ENCODE measurements at places on chromosomes 12 and 14. TPM values are rescaled to one million over a fixed set of nuclear protein-coding genes. Genes with fewer than 3 reads are reported as not detected.

GRCh38 chr12:15787778-15788177 lies 1.4 kb downstream of the EPS8 start:
- no peak for DNase-seq

DNA sequence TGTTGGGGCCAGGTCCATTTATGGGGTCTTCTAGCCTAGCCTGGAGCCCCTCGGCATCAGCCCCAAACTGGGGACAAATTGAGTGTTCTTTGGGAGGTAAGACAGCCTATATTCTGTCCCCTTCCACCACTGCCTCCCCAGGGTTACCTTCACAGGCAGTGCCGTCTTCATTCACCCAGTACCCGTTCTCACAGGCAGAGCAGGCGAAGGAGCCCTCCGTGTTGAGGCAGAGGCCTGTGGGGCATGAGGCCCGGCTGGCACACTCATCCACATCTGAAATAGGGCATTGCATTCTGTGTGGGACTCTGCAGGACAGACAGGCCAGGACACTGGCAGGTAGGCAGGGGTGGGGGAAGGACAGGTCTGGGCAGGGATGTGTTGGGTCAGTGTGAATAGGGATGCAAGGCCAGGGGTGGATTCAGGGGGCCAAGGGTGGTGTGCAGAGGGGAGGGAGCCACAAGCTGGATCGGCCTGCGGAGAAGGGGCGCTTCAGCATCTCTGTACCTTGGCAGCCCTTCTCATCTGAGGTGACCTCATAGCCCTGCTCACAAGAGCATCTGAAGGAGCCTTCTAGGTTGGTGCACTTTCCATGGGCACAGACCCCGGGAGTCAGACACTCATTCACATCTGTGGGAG lies 16.1 kb downstream of the ISCA2 start:
- no peak for DNase-seq

GRCh38 chr14:61710853-61711817 lies 15.8 kb downstream of the HIF1A start:
- DNase-seq = no peak

GRCh38 chr14:37437490-37437889 lies 157.6 kb downstream of the FOXA1 start:
- DNase-seq = no peak

DNA sequence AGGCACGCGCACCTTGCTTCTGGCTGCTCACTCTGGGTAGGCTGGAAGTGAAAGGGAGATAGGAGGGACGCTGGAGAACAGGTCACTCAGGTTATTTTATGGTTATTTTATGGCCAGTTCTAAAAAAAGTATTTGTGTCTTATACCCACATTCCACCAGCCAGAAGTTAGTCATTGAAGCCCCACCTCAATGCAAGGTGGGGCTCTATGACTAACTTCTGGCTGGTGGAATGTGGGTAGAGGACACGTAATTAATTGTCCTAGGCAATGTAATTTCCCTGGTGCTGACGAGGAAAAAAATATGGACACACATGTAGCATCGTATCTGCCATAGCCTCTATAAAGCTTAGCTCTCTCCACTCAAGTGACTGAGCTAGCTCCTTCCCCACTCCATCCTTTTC lies 104.9 kb downstream of the PDZRN4 start:
- no peak for DNase-seq

DNA sequence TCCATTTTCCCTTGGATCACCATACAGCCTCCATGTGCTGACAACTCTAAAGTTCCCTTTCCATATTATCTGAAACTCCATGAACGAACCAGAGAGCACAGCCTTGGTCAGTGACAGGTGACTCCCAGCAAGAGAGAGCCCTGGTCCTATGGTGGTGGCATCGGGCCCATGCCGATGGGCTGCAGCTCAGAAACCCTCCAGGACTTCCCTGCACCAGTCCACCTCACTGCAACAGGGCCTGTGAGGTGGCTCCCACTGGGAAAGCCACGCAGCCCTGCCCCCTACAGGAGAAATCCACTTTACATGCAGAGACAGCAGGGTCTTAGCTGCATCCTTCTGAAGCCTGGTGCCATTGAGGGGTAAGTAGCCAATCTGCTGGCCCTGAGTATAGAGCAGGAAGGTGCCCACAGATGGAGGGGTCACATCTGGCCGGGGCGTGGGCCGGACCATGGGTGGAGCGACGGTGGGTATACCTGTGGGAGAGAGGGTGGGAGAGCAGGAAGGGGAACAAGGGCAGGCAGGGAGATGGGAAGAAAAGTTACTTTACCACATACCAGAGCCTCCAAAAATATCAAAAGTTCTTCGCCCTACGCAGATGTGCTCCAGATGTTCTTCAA lies 24.7 kb downstream of the RTRAF start:
- DNase-seq = peak; percentile 20

MORN3 gene
- 0.28 TPM for polyA plus RNA-seq

GRCh38 chr14:96017882-96018281 lies 21.3 kb upstream of the C14orf132 start:
- no peak for DNase-seq

- no peak for DNase-seq
Measured at GRCh38 chr14:101492716-101493115, 68.6 kb upstream of the DIO3 start.

CCDC177 gene
- polyA plus RNA-seq = not detected

GRCh38 chr14:33134162-33134561 lies 195.5 kb downstream of the NPAS3 start:
- no peak for DNase-seq

CACNA2D4 gene
- polyA plus RNA-seq = not detected

GRCh38 chr12:62716866-62717525 lies 218.0 kb downstream of the PPM1H start:
- DNase-seq = peak; percentile 93

C12orf54 gene
- polyA plus RNA-seq = not detected

DNA sequence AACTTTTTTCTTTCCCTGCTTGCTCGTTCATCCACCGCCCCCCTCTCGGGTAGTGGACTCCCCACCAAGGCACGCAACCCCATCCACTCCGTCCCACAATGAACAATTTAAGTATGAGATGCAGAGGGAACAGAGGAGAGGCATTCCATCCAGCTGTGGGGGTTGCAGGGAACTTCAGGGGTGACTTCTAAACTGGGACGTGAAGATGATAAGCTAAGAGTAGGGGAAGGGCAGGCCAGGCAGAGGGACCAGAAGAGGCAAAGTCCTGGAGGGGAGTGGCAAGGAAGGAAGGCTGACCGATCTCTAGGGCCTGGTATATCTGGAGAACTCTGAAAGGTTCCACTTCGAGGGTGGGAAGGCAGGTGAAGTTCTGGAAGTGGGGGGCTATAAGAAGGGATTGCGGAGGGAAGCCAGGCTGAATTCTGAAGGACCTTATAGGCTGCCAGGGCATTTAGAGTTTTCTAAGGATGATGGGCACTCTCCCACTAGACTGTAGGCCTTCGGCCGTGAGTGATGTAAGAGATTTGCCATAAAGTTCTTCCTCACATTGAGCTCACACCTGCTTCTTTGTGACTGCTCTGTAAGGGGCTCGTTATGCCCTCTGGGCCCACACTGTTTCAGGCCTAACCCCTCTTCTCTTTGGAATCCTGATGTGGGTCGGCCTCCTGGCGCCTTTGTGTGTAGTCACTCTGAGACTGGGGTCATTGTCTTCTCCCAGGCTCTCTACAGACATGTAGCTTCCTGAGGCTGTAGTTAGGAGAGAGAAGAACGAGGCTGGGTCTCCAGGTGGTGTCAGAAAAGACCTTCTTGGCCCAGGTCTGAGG lies 12.1 kb downstream of the NFATC4 start:
- no peak for DNase-seq

DNA sequence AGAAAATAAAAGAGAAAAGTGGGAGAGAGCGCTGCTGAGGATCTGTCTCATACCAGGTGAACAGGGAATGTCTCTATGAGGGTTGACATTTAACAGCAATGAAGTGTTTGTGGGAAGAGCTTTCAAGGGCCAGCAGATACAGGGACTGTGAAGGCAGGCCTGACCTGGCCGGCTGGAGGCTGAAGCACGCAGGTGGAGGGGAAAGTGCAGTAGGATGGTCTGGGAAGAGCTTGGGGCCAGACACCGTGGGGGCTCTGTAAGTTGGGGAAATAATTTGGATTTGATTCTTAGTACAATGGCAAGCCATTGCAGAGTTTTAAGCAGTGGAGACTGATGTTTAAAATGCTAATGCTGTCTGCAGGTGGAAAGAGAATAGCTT lies 23.8 kb upstream of the DHRS2 start:
- no peak for DNase-seq

NXPH4 gene
- 3.5 TPM for polyA plus RNA-seq

- no peak for DNase-seq
Measured at GRCh38 chr12:89215196-89215595, 137.1 kb downstream of the DUSP6 start.

- DNase-seq = no peak
Measured at GRCh38 chr12:77392467-77393088, 327.2 kb upstream of the E2F7 start.

GRCh38 chr14:105944632-105945610 lies 418.5 kb downstream of the TMEM121 start:
- peak; percentile 70 for DNase-seq

GRCh38 chr12:114931025-114931424 lies 247.1 kb upstream of the TBX3 start:
- no peak for DNase-seq

HOXC6 gene
- polyA plus RNA-seq = 6.0 TPM

FOXN4 gene
- polyA plus RNA-seq = 0.07 TPM

DNA sequence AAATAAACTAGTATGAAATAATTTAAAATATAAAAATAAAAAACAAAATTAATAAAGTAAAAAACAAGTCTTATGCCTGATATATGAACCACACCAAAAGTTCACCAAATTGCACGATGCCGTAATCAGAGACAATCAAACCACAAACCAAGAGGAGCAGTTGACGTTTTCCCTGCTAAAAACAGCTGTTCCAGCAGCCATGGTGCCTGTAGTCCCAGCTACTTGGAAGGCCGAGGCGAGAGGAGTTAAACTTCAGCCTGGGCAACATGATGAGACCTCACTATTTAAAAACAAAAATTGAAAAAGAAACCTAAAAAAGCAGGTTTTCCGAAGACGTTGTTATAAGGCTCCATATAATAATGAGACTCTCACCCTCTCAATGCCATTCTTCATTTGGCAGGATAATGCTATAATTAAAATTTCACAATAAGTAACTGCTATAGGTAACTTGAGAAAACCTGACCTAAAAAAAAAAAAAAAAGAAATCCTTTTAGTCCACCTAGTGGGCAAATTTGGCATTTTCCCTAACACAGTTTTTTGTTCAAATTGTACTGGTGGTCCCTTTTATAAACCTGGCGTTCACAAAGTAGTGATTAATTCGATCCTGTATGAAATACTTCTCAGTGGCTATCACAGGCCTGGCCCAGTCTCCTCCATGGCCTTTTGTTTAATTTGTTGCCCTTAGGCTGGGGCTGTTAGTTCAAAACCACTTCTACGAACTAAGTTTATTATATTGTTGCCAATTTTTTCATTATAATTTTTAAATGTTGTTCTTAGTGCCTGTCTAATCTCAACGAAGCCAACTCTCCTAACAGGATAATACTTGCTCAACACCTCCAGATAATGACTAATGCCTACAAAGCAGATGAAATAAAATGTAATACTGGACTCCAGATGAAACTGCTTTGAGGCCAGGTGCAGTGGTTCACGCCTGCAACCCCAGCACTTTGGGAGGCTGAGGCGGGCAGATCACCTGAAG lies 62.1 kb downstream of the TNFAIP2 start:
- peak; percentile 54 for DNase-seq

DNA sequence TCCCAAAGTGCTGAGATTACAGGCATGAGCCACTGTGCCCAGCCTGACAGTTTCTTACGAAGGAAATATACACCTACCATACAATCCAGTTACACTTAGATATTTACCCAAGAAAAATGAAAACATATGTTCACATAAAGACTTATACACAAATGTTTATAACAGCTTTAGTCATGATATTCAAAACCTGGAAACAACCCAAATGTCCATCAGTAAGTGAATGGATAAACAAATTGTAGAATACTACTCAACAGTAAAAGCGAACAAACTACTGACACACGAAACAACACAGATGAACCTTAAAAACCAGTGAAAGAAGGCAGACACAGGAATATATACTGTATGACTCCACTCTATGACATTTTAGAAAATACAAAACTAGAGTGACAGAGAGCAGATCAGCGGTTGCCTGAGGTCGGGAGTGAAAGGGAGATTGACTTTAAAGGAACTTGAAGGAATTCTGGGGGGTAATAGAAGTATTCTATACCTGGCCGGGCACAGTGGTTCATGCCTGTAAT lies 83.6 kb downstream of the SPRING1 start:
- no peak for DNase-seq

GRCh38 chr12:106179086-106179485 lies 40.3 kb upstream of the NUAK1 start:
- no peak for DNase-seq

DNA sequence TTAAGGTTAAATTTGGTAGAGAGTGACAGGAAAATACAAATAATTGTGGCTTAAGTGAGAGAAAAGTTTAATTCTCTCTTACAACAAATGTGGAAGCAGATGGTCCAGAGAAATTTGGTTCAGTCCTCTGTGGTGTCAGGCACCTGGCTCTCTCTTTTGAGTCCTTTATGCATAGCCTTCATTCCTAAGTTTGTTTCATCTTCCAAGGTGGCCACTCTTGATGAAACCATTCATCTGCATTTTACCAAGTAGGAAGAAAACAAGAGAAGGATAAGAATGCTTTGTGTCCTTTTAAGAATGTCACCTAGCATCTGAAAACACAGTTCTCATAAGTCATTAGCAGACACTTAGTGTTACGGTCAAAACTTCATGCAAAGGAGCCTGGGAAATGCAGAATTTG lies 442.5 kb downstream of the CCER1 start:
- DNase-seq = no peak

TBX5 gene
- polyA plus RNA-seq = not detected

PDZRN4 gene
- polyA plus RNA-seq = not detected

GRCh38 chr12:116547955-116548501 lies 11.2 kb upstream of the MAP1LC3B2 start:
- DNase-seq = no peak

OR4E2 gene
- polyA plus RNA-seq = not detected

DNA sequence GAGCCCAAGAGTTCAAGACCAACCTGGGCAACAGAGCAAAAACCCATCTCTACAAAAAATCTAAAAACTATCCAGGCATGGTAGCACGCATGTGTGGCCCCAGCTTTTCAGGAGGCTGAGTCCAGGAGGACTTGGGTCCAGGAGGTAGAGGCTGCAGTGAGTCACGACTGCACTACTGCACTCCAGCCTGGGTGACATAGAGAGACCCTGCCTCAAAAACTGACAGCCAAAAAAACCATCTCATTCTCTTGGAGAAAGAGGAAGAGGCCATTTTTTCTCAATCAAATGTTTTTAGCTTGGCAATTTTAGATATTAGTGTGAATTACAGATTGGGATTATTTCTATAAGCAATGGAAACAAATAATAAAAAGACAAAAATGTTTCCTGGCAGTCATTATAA lies 38.2 kb downstream of the ZFC3H1 start:
- DNase-seq = no peak

DNAI7 gene
- 0.66 TPM for polyA plus RNA-seq

GRCh38 chr12:113075137-113075683 lies 18.7 kb downstream of the DTX1 start:
- DNase-seq = no peak
